Suppressor macrophage treated with lipopolysaccharide for 1 hour (primary cell): ENCODE measurements at places on chromosomes 6 and 20.

- no peak for DNase-seq
Observed at GRCh38 chr20:14415467-14415866, 78.1 kb upstream of the FLRT3 start.

DNA sequence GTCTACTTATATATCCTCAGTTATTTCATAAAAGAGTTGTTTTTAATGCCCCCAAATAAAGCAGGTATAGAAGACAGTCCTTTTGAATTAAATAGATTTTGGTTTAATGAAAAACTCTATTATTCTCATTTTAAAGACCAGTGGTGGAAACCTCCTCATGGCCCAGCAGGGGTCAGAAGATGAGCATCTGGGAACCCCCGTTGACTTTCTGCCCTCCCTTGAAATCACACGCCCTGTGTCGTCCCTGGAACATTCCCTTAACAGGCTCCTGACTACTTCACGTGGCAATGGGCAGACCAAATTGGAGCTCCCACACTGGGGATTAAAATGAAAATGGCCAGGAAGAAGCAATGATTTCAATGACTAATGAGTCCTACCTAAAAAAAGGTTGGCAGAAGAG lies 220.9 kb downstream of the KIF16B start:
- no peak for DNase-seq

DNA sequence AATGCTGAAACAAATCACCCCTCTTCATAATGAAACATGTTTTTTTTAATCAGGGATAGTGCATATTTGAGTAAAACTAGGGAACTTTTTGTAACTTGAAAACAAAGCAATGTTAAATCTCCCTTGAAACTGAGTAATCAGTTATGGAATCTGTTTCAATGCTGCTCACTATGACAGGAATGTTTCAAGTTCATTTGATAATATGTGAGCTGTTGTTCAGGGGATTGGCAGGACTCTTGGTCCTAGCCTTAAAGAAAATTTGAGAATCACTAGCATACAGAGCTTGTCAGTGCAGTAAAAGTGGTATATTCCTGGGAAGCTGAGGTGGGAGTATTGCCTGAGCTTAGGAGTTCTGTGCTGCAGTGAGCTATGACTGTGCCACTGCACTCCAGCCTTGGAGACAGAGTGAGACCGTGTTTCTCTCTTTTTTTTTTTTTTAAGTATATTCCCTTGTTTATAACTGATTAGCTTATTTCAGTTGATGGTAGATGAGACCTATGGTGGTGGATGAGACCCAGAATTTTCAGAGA lies 21.6 kb upstream of the CALHM6 start:
- DNase-seq, result no peak

DNA sequence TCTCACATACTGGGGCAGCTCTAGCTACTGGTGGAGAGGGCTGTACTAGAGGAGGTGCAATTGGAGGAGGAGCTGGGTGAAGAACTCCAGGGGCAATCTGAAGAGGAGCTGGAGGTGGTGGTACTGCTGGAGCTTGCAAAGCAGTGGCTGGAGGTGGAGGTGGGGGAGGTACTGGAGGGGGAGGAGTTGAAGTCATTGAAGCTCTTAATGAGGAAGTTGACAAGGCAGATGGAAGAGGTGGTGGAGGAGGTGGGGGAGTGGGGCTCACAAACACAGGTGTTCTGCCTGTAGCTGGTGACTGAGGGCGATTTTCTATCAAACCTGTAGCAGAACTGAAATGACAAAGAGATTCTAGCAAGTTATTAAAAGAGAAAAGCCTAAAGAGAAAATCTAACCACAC lies 77.6 kb downstream of the WASF1 start:
- no peak for DNase-seq

GRCh38 chr6:134467620-134468019 lies 149.7 kb upstream of the SGK1 start:
- DNase-seq, result no peak

DNA sequence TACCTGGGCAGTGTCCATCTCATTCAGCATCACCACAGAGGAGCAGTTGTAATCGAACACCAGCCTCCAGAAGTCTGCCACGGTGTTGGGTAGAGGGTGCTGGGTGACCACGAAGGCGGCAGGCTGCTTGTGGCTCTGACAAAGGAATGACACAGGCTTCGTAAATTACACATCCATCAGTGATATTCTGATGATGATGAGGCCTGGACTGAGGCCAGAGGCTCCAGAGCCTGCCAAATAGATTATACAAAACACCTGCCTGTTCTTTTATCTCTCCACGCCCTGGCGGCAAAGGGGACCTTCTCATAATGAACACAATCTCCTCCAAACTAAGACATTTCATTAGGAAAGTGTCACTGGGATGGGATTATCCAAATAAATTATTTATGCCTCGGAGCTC lies 480.2 kb upstream of the CHD6 start:
- no peak for DNase-seq

- no peak for DNase-seq
Observed at GRCh38 chr6:111183702-111184517, 96.6 kb downstream of the SLC16A10 start.

GRCh38 chr6:41778895-41779294 lies 805 bp downstream of the FRS3 start:
- DNase-seq, result no peak

DNA sequence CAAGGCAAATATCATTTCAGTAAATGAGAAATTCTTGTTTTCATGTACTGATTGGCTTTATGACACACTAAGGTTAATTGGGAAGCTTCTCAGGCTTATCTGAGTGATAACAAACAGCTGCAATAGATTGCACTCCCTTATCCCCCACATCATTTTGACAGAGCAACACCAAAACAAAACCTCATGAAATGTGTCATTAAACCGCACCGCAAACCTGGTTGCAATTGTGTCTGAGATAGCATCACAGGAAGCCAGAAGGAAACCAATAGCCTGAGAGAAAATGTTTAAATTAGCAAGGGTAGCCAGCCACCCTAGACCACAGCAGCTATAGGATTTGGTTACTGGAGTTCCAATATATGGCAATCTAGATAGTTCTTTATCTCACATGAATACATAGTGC lies 31.6 kb upstream of the LAMA4 start:
- no peak for DNase-seq

GRCh38 chr6:37038292-37039198 lies 33.1 kb downstream of the FGD2 start:
- DNase-seq, result no peak

- no peak for DNase-seq
Observed at GRCh38 chr20:19074356-19074755, 138.1 kb upstream of the SLC24A3 start.

- DNase-seq, result no peak
Observed at GRCh38 chr6:66986940-66987339, 1279.9 kb upstream of the EYS start.

GRCh38 chr6:125123468-125124048 lies 30.0 kb upstream of the TPD52L1 start:
- DNase-seq, result no peak

DNA sequence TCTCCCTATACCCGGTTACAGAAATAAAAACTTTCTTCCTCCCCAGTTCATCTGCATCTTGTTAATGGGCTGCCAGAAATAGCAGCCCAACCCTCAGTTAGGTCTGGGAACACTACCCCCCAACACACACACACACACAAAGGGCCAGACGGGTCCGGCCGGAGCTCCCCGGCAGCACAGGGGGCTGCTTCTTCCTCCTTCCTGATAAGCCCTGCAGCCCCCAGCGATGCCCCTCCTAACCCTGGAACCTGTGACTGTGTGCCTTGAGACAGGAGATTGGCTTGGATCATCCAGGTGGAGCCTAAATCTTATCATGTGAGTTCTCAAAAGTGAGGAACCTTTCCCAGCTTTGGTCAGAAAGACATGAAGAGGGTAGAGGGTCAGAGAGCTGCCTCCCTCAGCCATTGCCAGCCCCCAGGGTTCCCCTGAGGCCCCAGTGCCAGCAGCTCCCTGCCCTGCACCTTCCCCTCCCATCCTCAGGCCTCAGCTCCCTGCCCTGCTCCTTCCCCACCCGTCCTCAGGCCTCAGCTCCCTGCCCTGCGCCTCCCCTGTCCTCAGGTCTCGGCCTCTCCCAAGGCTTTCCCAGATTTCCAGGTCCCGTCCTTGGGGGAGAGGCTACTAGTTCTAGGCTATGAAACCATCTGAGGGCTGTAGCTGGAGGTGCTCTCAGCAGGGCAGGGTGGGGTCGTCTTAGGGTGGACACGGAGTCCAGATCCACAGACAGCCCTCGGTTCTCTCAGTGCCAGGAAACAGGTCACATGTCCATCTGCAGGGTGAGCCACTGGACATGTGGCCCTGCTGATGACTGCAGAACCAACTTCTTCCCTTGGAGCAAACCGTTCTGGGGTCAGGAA lies 34.5 kb upstream of the CST7 start:
- DNase-seq, result no peak

- DNase-seq, result no peak
Observed at GRCh38 chr6:127956260-127956888, 55.5 kb upstream of the THEMIS start.

DNA sequence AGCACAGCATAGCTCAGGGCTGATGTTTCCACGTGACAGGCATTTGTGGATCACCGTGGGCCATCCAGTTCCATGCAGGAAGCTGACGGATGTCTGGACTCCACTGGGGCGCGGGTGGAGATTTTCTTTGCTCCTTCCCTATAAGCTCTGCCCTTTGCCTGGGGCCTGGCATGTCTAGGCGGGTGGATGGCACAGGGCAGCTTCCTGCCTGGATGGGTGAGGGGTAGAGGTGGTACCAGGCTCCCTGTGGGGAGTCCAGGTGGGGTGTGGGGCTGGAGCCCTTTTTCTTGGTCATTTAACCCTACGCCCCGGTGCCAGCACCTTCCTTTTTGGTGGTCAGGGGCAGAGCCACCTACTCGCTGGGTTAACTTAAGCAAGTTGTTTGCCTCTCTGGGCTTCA lies 10.4 kb downstream of the FAM110A start:
- no peak for DNase-seq

DNA sequence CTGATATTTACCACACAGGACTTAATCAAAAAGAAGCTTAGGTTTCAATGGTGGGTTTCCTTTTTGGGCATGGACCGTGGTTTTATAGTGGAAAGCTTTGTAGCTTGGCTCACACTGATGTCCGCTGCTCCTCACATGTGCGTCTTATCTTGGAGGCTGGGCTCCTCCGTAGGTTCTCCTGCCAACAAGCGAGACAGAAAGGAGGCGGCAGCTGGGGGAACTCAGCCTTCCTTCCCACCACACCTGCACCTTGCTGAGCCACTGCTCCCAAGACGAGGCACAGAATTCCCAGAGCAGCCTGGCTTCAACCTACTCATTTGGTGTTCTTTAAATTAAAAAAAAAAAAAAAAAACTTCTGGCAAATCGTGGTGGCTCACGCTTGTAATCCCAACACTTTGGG lies 235.5 kb upstream of the QKI start:
- DNase-seq, result no peak

- DNase-seq, result peak; percentile 86
Observed at GRCh38 chr6:116363759-116364158, 7.0 kb upstream of the DSE start.

- no peak for DNase-seq
Observed at GRCh38 chr6:11763460-11764249, 14.9 kb downstream of the ADTRP start.

- no peak for DNase-seq
Observed at GRCh38 chr6:27805347-27805746, 106.8 kb downstream of the OR2B2 start.

- DNase-seq, result peak; percentile 95
Observed at GRCh38 chr20:44643596-44644229, 7.8 kb downstream of the ADA start.

- no peak for DNase-seq
Observed at GRCh38 chr6:31265926-31266325, 6.0 kb downstream of the HLA-C start.

DNA sequence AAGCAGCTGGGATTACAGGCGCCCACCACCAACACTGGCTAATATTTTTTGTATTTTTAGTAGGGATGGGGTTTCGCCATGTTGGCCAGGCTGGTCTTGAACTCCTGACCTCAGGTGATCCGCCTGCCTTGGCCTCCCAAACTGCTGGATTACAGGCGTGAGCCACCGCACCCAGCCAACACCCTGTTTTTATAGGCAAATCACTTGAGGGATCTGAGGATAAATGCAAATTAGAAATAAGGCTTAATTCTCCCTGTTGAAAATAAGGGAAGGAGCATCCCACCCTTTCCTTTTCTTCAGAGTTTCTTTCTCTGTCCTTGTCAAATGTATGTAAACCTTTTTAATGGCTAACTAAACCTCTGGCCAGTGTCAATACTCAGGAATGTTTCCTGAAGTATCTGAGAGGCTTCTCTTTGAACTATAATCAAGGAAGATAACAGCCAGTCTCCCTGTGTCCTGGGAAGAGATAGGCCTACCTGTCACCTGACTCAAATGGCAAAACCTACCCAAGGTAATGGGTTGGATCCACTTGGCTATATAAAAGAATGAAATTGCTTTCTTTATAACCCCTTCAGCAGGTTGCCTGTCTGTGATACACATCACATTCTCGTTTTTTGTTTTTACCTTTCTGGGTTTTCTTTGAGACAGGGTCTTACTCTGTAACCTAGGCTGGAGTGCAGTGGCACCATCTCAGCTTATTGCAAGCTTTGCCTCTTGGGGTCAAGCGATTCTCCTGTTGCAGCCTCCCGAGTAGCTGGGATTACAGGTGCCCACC lies 64.5 kb upstream of the TNFAIP3 start:
- DNase-seq, result no peak

DNA sequence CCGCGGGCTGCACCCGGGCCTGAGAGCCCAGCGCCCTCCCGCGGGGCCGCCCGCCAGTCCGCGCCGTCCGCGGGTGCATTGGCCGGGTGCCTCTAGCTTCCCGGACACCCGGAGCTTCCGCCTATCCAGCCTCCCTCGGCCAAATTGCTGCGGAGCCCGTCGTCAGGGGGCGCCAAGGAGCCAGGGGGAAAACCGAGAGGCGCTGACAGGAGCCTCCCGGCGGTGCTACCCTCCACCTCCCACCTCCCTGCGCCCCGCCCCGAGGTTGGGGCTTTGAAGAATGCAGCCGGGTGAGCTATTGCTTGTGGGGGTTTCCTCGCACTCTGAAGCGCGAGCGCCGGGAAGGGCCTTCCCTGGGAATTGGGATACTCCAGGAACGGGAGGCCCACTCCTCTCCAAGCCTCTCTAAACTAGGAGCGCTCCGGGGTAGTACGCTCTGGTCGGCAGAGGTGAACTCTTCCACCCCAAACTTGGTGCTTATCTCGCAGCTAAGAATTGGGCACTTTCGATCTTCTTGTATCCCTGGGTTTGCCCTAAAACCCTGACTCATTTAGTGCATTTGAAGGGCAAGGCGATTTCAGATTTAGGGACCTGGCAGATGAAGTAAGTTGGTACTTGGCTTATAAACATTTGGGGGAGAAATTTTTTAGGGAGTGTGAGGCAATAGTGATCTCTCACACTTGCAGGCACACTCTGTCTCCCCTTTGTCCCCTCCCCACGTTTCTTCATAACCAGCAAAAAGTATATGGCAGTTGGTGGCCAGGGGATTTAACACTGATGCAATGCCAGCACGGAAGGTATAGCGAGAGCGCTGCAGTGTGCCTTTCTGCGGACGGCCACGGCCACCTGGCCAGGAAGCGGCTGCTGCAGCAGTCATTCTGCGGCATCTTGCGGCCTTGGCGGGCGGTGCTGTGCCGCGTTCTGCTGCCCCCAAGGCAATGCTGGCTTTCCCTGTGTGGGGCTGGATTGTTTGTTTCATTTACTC lies 556 bp downstream of the BEND6 start:
- peak; percentile 92 for DNase-seq
